Esophagus squamous epithelium (tissue), 5 donors: ENCODE measurements at places on chromosomes 11 and 22.
A peak's percentile ranks its signal among the peaks of the same experiment; 100 is the strongest.

GRCh38 chr11:123483058-123483457 is 53.0 kb downstream of the GRAMD1B start:
- no peaks in the 10 kb centered on the region for H3K36me3 ChIP-seq

- H3K27ac ChIP-seq: peak overlapping the region; percentile 97
- peak overlapping the region; percentile 97 for H3K4me3 ChIP-seq
- DNase-seq: no peak
- peaks cover 16% of the 10 kb centered on the region for H3K4me1 ChIP-seq
- H3K36me3 ChIP-seq: no peaks in the 10 kb centered on the region
These were observed 1.1 kb upstream of the CBL start for GRCh38 chr11:119205080-119205479.

GRCh38 chr11:123475469-123475868 is 45.4 kb downstream of the GRAMD1B start:
- H3K36me3 ChIP-seq: no peaks in the 10 kb centered on the region
- no peaks in the 10 kb centered on the region for H3K27me3 ChIP-seq
- H3K4me1 ChIP-seq: peaks cover 25% of the 10 kb centered on the region
- DNase-seq: no peak
- no peak overlapping the region for H3K4me3 ChIP-seq
- H3K27ac ChIP-seq: no peak overlapping the region

DNA sequence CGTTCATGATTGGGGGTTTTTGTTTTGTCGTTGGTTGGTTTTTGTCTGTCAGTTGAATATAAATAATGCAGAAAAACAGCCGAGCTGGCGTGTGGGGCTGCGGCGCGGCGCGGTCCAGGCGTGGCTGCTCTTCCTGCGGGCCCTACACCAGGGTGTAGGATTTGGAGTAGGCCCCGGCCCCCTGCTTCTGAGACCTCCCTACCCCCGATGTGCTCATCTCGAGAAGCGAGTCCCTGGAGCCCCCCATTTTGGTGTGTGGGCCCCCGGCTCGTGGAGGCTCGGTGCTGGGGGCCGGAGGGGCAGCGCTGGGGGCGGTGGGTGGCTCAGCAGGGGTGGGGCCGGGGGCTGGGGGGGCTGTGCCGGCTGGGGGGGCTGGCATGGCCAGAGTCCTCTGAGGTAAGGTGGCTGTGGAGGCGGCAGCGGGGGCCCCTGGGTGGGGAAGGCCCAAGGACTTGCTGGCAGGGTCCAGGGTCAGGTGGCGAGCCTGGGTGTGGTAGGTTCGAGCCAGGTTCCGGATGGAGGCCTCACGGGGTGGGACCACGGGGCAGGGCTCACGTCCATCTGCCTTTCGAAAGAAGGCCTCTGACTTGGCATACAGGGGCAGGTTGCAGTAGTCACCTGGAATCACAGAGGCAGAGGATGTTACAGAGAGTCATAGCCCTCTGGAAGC is 100.7 kb downstream of the CEP164 start:
- no peaks in the 10 kb centered on the region for H3K36me3 ChIP-seq
- H3K27ac ChIP-seq: no peak overlapping the region
- no peak overlapping the region for H3K4me3 ChIP-seq
- peaks cover 21% of the 10 kb centered on the region for H3K27me3 ChIP-seq

DNA sequence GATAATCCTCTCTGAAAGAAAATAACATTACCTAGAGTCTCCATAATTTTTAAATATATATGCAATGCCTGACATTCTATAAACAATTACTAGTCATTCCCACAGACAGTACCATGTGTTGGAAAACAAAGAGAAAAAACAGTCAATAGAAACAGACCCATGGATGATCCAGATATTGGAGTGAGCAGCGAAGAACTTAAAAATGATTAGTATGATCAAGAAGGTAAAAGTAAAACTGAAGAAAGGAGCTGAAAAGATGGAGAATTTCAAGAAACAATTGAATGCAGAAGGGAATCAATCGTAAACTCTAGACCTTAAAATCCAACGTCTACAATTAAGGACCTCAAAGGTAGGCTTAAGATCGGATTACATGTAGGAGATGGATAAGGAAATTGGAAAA is 330.6 kb downstream of the SHANK2 start:
- no peaks in the 10 kb centered on the region for H3K27me3 ChIP-seq
- no peaks in the 10 kb centered on the region for H3K4me1 ChIP-seq
- H3K36me3 ChIP-seq: no peaks in the 10 kb centered on the region
- DNase-seq: no peak
- H3K4me3 ChIP-seq: no peak overlapping the region

GRCh38 chr11:73152861-73153483 is 10.9 kb upstream of the FCHSD2 start:
- H3K27ac ChIP-seq: peak overlapping the region; percentile 25
- H3K4me1 ChIP-seq: peaks cover 14% of the 10 kb centered on the region
- H3K27me3 ChIP-seq: no peaks in the 10 kb centered on the region
- no peak overlapping the region for H3K4me3 ChIP-seq
- no peaks in the 10 kb centered on the region for H3K36me3 ChIP-seq

DNA sequence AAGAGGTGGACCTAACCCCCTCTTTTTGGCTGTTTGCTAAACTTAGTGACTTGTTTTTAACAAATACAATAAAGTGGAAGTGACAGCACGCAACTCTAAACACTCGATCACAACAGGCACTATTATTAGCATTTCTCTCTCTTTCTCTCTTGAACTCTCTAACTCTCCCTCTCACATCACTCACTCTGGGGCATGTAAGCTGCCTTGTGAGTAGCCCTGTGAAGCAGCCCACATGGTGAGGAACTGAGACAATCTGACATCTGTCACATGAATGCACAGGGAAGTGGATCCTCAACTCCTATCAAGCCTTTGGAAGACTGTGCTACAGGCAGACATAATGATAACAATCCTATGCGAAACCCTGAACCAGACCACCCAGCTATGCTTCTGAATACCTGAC is 609.0 kb upstream of the CNTN5 start:
- H3K36me3 ChIP-seq: no peaks in the 10 kb centered on the region
- no peaks in the 10 kb centered on the region for H3K27me3 ChIP-seq
- DNase-seq: no peak

- DNase-seq: no peak
- no peak overlapping the region for H3K27ac ChIP-seq
- H3K27me3 ChIP-seq: no peaks in the 10 kb centered on the region
- peaks cover 55% of the 10 kb centered on the region for H3K4me1 ChIP-seq
These were observed 64.9 kb downstream of the BCR start for GRCh38 chr22:23245045-23245798.

- peaks cover 45% of the 10 kb centered on the region for H3K36me3 ChIP-seq
- peaks cover 32% of the 10 kb centered on the region for H3K4me1 ChIP-seq
- no peak overlapping the region for H3K27ac ChIP-seq
- H3K4me3 ChIP-seq: no peak overlapping the region
- no peak for DNase-seq
- no peaks in the 10 kb centered on the region for H3K27me3 ChIP-seq
These were observed 5.7 kb downstream of the LTBP3 start for GRCh38 chr11:65552388-65552951.

DNA sequence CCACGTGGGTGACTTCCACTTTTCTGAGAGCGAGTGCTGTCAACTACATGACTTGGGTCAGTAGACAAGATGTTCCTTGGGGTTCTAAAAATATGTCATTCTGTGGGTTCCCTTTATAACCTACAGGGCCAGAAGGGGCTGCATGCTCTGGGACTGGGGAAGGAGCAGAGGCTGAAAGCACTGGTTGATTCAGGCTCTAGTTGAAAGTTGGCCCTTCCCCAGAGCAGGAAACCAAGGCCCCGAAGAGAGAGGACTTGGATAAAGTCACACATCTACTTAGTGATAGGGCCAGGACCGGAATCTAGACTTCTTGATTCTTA is 9.9 kb downstream of the ADAMTS15 start:
- H3K36me3 ChIP-seq: no peaks in the 10 kb centered on the region
- DNase-seq: no peak
- no peaks in the 10 kb centered on the region for H3K27me3 ChIP-seq
- no peak overlapping the region for H3K4me3 ChIP-seq
- H3K4me1 ChIP-seq: no peaks in the 10 kb centered on the region
- no peak overlapping the region for H3K27ac ChIP-seq

DNA sequence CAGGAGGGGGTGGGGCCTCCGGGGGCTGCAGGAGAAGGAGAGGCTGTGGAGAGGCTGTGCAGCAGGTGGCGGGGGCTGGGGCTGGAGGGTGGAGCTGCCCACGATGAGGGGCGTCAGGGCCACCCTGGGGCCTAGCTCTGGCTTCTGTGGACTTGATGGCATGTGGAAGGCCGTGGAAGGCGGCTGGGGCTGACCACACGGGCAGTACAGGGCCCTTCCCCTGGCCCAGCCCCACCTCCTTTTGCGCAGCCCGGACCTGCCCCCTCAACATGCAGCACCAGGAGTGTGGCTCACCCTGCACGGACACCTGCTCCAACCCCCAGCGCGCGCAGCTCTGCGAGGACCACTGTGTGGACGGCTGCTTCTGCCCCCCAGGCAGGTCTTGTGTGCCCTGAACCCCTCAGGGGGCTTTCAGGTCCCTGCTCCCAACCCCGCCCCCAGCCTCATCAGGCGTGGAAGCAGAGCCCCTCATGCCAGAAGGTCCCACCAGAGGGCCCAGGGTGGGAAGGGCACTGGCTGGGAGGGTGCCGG is 6.1 kb downstream of the MUC5B start:
- no peaks in the 10 kb centered on the region for H3K27me3 ChIP-seq
- H3K36me3 ChIP-seq: no peaks in the 10 kb centered on the region
- H3K4me3 ChIP-seq: no peak overlapping the region
- DNase-seq: no peak

DNA sequence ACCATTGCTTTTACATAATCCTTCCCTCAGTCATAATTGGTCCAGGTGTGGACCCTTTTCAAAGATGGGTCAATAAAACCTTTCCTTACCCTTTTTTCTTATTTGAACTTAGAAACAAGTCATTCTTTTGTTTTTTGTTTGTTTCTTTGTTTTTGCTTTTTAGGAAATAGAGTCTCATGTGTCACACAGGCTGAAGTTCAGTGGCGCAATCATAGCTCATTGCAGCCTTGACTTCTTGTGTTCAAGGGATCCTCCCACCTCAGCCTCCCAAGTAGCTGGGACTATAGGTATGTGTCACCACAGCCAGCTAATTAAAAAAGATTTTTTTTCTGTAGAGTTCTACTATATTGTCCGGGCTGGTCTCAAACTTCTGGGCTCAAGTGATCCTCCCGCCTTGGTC is 9.4 kb upstream of the PHOX2A start:
- no peaks in the 10 kb centered on the region for H3K36me3 ChIP-seq
- H3K4me3 ChIP-seq: no peak overlapping the region
- H3K27me3 ChIP-seq: peaks cover 58% of the 10 kb centered on the region
- H3K27ac ChIP-seq: no peak overlapping the region
- no peaks in the 10 kb centered on the region for H3K4me1 ChIP-seq

DNA sequence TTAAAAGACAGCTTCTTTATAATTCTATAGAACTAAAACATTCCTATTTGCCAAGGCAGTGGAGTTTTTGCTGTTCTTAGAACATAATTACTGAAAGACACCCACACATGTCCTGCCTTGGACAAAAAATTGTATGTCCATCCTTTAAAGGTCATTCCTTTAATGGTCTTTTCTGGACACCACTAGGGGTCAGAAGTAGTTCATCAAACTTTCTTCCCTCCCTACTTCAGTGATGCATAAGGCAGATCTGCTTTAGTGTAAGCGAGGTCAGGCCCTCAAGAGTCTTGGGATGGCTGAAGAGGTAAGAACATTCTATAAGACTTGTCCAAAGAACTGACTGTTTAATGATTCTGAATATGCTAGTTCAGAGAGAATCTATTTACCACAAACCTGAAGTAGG is 4.3 kb upstream of the OR51V1 start:
- H3K27me3 ChIP-seq: no peaks in the 10 kb centered on the region
- no peak for DNase-seq

DNA sequence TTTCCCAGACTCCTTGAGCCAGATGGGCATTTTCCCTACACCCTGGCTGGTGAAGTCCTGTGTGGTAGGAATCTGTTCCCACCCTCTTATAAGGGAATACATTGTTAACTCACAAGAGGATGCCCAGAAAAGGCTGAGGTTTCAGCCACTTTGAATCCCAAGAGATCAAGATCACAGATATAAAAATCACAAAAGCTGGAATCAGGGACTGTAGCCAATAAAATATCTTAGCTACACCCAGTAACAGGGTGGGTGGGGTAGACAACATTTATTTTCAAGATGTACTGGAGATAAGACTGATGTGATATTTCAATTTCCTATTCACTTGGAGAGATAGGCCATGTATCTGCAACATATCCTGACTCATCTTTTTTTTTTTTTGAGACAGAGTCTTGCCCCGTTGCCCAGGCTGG is 50.3 kb downstream of the COPB1 start:
- H3K4me1 ChIP-seq: peaks cover 9% of the 10 kb centered on the region
- no peak overlapping the region for H3K27ac ChIP-seq
- DNase-seq: no peak
- H3K36me3 ChIP-seq: peaks cover 18% of the 10 kb centered on the region

DNA sequence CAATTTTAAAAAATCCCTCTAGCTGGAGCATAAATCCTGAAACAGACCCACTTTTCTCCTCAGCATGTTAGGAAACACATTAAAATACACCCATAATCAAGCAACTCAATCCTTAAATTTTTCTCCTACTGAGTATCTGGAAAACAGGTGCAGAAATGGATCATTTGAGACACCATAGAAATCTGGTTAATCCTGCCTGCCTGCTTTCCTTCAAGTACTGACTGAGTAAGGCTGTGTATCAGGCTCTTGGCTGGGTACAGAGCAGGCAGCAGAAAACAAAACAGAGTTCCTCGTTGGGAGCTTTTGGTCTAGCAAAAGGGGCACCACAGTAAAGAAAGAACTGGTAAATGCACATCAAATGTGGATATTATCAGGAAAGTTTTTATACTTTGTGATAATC is 1.9 kb downstream of the KCNQ1OT1 start:
- H3K4me3 ChIP-seq: peak overlapping the region; percentile 69
- no peak for DNase-seq
- H3K27me3 ChIP-seq: no peaks in the 10 kb centered on the region
- H3K27ac ChIP-seq: no peak overlapping the region
- H3K4me1 ChIP-seq: no peaks in the 10 kb centered on the region

DNA sequence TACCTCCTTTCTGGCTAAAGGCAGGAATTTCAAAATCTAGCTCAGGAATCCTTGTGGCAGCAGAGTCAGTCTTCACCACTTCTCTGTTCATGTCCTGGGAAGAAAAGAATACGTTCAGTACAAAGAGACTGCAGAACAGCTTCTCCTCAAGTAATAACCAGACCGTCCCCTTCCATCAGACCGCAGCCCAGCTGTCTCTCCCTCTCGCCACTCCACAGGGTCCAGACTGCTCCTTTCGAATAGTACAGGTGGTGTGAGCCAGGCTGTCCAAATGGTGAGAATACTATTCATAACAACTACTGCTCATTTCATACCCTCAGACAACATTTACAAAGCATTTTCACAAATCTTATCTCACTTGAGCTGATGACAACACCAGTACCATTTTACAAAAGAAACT is 857 bp downstream of the ZPR1 start:
- H3K27ac ChIP-seq: peak overlapping the region; percentile 88
- H3K4me3 ChIP-seq: peak overlapping the region; percentile 79
- DNase-seq: no peak
- H3K27me3 ChIP-seq: no peaks in the 10 kb centered on the region
- peaks cover 9% of the 10 kb centered on the region for H3K36me3 ChIP-seq

- H3K36me3 ChIP-seq: no peaks in the 10 kb centered on the region
- peaks cover 46% of the 10 kb centered on the region for H3K4me1 ChIP-seq
- peak overlapping the region; percentile 33 for H3K4me3 ChIP-seq
- H3K27ac ChIP-seq: no peak overlapping the region
- peaks cover 7% of the 10 kb centered on the region for H3K27me3 ChIP-seq
- no peak for DNase-seq
These were observed 726 bp downstream of the RTN4RL2 start for GRCh38 chr11:57460758-57461749.
